BJ (cell line): ENCODE measurements at places on chromosomes 12 and 14. TPM values are rescaled to one million over a fixed set of nuclear protein-coding genes. Genes with fewer than 3 reads are reported as not detected.

The PZP gene
- polyA plus RNA-seq: not detected in 2 replicates

The AKAP3 gene
- polyA plus RNA-seq: 0.98 and 1.1 TPM in 2 replicates

The GSG1 gene
- 0.26 and 0.27 TPM in 2 replicates for polyA plus RNA-seq

The FGF23 gene
- polyA plus RNA-seq: not detected in 2 replicates

The ERO1A gene
- polyA plus RNA-seq: 21.0 and 34.2 TPM in 2 replicates

The FGF6 gene
- not detected in 2 replicates for polyA plus RNA-seq

The SAV1 gene
- 10.4 and 19.5 TPM in 2 replicates for polyA plus RNA-seq

The CCDC197 gene
- not detected in 2 replicates for polyA plus RNA-seq
